ENCODE measurements at places on chromosomes 5 and 9. TPM values are rescaled to one million over a fixed set of nuclear protein-coding genes. Genes with fewer than 3 reads are reported as not detected.

GRCh38 chr5:168126606-168127005, 164.8 kb upstream of the WWC1 start:
- H3K36me3 ChIP-seq, result no peaks in the 10 kb centered on the region
- peaks cover 9% of the 10 kb centered on the region for H3K27me3 ChIP-seq
- DNase-seq, result no peak
- no peak overlapping the region for H3K27ac ChIP-seq
- H3K4me3 ChIP-seq, result no peak overlapping the region

The PDE4D gene
- 80.5 TPM for total RNA-seq

The PDE6A gene
- not detected for total RNA-seq

DNA sequence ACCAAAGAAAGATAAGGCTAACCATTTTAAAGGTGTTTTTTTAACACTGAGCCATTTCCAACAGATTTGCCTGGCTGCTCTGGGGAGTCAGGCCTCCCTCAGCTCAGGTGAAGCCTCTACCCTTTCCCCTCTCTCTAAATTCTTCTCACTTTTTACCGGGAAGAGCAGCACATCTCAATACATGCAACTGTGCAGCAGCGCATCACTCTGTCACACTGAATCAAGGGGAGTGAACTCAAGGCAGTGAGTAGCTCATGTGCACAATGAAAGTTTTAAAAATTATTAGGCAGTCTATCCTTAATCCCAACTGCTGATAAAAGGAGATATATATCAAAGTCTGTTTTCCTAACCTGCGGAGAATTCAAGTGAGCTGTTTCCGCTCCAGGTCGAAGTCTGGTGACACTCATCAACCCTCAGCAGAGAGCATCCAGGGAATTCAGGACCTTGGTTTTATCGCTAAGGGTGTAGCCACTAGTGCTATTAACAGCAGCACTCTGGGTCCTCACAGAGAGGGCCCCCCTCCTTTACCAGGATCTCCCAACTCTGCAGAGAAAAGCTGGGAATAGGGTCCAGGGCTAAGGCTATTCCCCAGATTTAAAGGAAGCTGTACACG, 1.0 kb downstream of the CEMIP2 start:
- H3K4me1 ChIP-seq, result peaks cover 52% of the 10 kb centered on the region
- H3K4me3 ChIP-seq, result peak overlapping the region; percentile 94
- no peaks in the 10 kb centered on the region for H3K27me3 ChIP-seq
- H3K27ac ChIP-seq, result peak overlapping the region; percentile 93
- H3K36me3 ChIP-seq, result no peaks in the 10 kb centered on the region
- DNase-seq, result no peak
